ENCODE measurements at places on chromosomes 3 and 15. TPM values are rescaled to one million over a fixed set of nuclear protein-coding genes. Genes with fewer than 3 reads are reported as not detected.

- H3K36me3 ChIP-seq, result peaks cover 27% of the 10 kb centered on the region
- H3K27me3 ChIP-seq, result no peaks in the 10 kb centered on the region
- no peak overlapping the region for H3K27ac ChIP-seq
- no peak overlapping the region for H3K4me3 ChIP-seq
- H3K4me1 ChIP-seq, result peaks cover 10% of the 10 kb centered on the region
- DNase-seq, result no peak
Observed at GRCh38 chr3:52568069-52568468, 31.7 kb downstream of the UQCC5 start.

The PLS1 gene
- total RNA-seq, result 1.1 TPM

- H3K4me1 ChIP-seq, result peaks cover 36% of the 10 kb centered on the region
- H3K27me3 ChIP-seq, result no peaks in the 10 kb centered on the region
- peak overlapping the region; percentile 87 for H3K4me3 ChIP-seq
- H3K36me3 ChIP-seq, result no peaks in the 10 kb centered on the region
- peak; percentile 53 for DNase-seq
Observed at GRCh38 chr3:11643201-11643603, 513 bp downstream of the VGLL4 start.

DNA sequence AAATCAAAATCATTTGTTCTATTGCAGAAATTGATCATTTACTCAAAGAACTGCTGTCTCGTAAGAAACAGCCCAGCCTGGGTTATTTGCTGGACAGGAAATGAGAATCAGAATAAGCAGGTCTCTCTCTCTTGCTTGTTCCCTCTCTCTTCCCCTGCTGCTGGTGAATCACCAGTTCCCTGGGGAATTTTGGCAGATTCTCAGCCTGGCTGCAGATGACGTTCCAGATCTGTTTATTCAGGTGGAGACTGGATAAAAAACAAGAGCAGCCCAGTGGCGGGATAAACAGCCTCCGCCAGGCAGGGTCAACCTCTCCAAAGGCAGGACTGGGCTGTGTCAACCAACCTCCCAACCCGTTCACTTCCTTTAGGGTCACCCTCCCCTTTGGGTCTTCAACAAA is 72.1 kb downstream of the LRIG1 start:
- H3K4me1 ChIP-seq, result peaks cover 39% of the 10 kb centered on the region
- peak; percentile 93 for DNase-seq
- peak overlapping the region; percentile 18 for H3K4me3 ChIP-seq
- no peaks in the 10 kb centered on the region for H3K36me3 ChIP-seq
- peak overlapping the region; percentile 77 for H3K27ac ChIP-seq

DNA sequence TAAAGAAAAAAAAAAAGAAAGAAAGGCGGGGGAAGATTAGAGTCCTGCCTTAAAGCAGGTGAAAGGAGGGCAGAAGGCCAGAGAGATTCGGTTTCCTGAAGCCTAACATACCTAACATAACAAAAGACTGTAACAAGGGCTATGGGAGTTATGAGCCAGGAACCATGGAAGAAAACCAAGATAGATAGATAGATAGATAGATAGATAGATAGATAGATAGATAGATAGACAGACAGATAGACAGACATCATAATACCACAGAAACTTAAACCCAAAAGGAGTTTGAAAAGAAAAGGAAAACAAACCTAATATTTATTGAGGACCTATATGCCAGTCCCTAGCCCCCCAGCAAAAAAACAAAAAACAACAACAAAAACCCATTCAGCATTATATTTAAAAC is 2.3 kb upstream of the FYCO1 start:
- H3K36me3 ChIP-seq, result no peaks in the 10 kb centered on the region
- H3K4me3 ChIP-seq, result no peak overlapping the region
- H3K4me1 ChIP-seq, result peaks cover 15% of the 10 kb centered on the region
- no peak for DNase-seq
- H3K27ac ChIP-seq, result no peak overlapping the region

DNA sequence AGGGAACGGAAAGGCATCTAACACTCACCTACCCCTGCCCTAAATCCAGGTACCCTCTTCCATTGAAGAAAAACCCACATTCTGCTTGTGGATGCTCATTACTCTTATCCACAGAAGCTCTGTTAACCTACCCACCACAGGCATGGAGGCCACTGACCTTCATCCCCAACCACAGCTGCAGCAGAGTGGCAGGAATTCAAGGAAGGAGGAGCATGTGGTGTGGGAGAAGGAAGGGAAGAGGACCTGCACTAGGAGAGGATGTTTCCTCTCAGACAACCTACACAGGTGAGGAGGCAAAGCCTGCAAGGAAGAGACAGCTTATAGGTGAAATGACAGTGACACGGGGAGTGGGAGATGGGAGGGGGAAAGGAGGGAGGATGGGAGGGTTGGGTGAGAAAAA is 192.5 kb upstream of the TSC22D2 start:
- H3K27me3 ChIP-seq, result no peaks in the 10 kb centered on the region
- no peaks in the 10 kb centered on the region for H3K36me3 ChIP-seq
- H3K27ac ChIP-seq, result no peak overlapping the region
- no peak overlapping the region for H3K4me3 ChIP-seq

DNA sequence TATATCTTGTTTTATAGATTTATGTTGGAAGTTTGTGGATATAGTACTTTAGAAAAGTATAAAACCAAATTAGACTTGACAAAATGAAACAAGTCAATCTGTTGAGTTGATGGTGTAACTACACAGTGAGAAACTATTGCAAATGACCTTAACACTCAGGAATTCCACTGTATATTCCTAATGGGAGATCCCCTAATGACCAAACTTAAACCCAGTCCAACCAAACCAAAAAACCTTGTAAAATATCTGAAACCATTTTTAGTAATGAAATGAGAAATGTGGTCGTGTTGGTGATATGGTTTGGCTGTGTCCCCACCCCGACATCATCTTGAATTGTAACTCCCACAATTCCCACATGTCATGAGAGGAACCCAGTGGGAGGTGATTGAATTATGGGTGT is 31.9 kb upstream of the ATP13A3 start:
- H3K4me1 ChIP-seq, result peaks cover 31% of the 10 kb centered on the region
- H3K36me3 ChIP-seq, result no peaks in the 10 kb centered on the region
- H3K4me3 ChIP-seq, result no peak overlapping the region

- H3K4me3 ChIP-seq, result no peak overlapping the region
- DNase-seq, result no peak
- H3K27ac ChIP-seq, result no peak overlapping the region
- H3K4me1 ChIP-seq, result peaks cover 2% of the 10 kb centered on the region
- H3K36me3 ChIP-seq, result no peaks in the 10 kb centered on the region
- no peaks in the 10 kb centered on the region for H3K27me3 ChIP-seq
Observed at GRCh38 chr15:27458345-27459084, 487.5 kb downstream of the GABRG3 start.

- no peak for DNase-seq
- no peaks in the 10 kb centered on the region for H3K36me3 ChIP-seq
Observed at GRCh38 chr3:140006331-140006730, 71.3 kb downstream of the CLSTN2 start.

DNA sequence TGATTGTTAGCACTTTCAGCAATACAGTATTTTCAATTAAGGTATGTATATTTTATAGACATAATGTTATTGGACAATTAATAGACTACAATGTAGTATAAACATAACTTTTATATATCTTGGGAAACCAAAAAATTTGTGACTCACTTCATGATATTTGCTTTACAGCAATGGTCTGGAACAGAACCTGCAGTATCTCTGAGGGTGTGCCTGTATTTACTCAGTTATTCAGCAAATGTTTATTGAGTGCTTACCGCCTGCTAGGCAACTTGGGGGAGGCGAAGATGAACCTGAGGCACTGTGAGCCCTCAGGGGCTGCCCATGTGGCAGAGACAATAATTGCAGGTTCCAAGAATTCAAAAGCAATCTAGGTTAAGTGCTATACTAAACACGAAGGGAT is 144.8 kb downstream of the GABRB3 start:
- no peaks in the 10 kb centered on the region for H3K27me3 ChIP-seq
- no peaks in the 10 kb centered on the region for H3K4me1 ChIP-seq
- no peak overlapping the region for H3K4me3 ChIP-seq
- H3K27ac ChIP-seq, result no peak overlapping the region
- DNase-seq, result no peak

The C3orf20 gene
- under 0.01 TPM for total RNA-seq

The ZNF80 gene
- not detected for total RNA-seq

The NEK4 gene
- 22.7 TPM for total RNA-seq

The TGM5 gene
- not detected for total RNA-seq

DNA sequence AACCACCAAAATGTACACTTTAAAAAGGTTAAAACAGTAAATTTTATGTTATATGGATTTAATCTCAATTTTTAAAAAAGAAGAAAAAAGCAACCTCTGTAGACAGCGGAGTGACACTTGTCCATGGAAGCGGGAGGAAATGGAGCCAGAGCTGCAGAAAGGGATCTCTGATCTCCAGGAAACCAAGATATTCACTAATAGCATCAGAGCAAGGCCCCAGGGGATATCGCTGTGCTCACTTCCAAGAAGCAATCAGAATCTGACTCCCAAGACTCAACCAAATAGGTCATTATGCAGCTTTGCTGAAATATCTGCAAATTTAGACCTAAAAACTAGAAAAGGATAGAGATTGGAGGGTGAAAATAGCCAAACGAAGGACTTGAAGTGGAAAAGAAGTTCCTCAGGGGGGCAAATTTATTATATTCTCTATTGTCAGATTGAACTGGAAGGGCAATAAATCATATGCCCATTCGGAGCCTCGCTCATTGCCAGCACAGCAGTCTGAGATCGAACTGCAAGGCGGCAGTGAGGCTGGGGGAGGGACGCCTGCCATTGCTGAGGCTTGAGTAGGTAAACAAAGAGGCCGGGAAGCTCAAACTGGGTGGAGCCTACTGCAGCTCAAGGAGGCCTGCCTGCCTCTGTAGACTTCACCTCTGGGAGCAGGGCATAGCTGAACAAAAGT is 62.0 kb upstream of the ATP2C1 start:
- H3K4me3 ChIP-seq, result no peak overlapping the region
- H3K36me3 ChIP-seq, result no peaks in the 10 kb centered on the region
- peaks cover 3% of the 10 kb centered on the region for H3K27me3 ChIP-seq
- H3K27ac ChIP-seq, result no peak overlapping the region
- DNase-seq, result no peak

GRCh38 chr15:75061272-75061671 is 37.9 kb downstream of the PPCDC start:
- no peak overlapping the region for H3K4me3 ChIP-seq
- H3K27ac ChIP-seq, result no peak overlapping the region
- peak; percentile 78 for DNase-seq
- no peaks in the 10 kb centered on the region for H3K27me3 ChIP-seq

GRCh38 chr3:159150180-159150579 is 348.3 kb downstream of the MFSD1 start:
- no peak overlapping the region for H3K4me3 ChIP-seq
- no peak for DNase-seq
- no peaks in the 10 kb centered on the region for H3K27me3 ChIP-seq
- H3K27ac ChIP-seq, result no peak overlapping the region

GRCh38 chr15:56042498-56042897 is 49.1 kb upstream of the NEDD4 start:
- peak overlapping the region; percentile 59 for H3K27ac ChIP-seq
- H3K36me3 ChIP-seq, result no peaks in the 10 kb centered on the region
- H3K27me3 ChIP-seq, result no peaks in the 10 kb centered on the region
- no peak for DNase-seq
- no peak overlapping the region for H3K4me3 ChIP-seq
- H3K4me1 ChIP-seq, result peaks cover 25% of the 10 kb centered on the region

- H3K4me1 ChIP-seq, result no peaks in the 10 kb centered on the region
- H3K27me3 ChIP-seq, result no peaks in the 10 kb centered on the region
- no peaks in the 10 kb centered on the region for H3K36me3 ChIP-seq
- no peak overlapping the region for H3K4me3 ChIP-seq
- no peak overlapping the region for H3K27ac ChIP-seq
- DNase-seq, result no peak
Observed at GRCh38 chr3:632571-633170, 436.1 kb downstream of the CHL1 start.

DNA sequence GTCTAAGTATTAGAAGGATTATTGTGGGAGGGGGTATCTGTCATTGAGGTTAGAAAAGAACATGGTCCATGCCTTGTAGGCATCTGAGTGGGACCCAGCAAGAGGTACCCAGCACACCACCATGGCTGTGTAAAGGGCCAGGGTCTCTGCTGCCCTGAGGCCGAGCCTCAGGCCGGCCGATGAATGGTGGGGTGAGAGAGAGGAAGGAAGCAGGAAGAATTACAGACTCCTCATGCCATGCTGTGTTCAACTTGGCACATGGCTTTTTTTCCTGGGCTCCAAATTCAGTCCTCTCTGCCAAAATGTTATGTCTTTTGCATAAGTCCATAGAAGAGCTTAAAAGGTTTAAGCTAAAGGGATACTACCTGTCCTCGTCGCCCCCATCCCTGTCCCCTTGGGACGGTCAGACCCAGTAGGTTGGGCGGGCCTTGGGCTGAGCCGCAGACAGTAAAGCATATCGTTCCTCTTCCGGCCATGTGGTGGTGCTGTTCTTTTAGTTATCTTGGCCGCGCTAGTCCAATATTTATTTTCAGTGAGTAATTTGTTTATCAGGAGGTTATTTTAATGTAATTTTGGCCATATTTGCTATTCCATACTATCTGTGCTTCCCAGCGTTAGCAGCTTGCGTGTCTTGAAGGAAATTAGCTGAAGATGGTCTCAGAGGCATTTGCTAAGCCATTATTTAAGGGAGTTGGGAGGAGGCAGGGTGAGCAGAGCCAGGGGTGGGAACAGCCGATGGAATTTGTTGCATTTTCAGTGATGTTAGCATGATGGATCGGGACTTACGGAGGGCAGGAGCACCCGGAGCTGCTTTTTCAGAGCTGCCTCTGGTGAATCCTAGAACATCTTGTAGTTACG is 152.4 kb downstream of the AGBL1 start:
- H3K4me1 ChIP-seq, result no peaks in the 10 kb centered on the region
- H3K27me3 ChIP-seq, result no peaks in the 10 kb centered on the region
- no peak for DNase-seq
- H3K27ac ChIP-seq, result no peak overlapping the region
- H3K4me3 ChIP-seq, result no peak overlapping the region

GRCh38 chr3:249587-250262 is 53.2 kb downstream of the CHL1 start:
- no peak overlapping the region for H3K4me3 ChIP-seq
- no peaks in the 10 kb centered on the region for H3K4me1 ChIP-seq
- no peak for DNase-seq

DNA sequence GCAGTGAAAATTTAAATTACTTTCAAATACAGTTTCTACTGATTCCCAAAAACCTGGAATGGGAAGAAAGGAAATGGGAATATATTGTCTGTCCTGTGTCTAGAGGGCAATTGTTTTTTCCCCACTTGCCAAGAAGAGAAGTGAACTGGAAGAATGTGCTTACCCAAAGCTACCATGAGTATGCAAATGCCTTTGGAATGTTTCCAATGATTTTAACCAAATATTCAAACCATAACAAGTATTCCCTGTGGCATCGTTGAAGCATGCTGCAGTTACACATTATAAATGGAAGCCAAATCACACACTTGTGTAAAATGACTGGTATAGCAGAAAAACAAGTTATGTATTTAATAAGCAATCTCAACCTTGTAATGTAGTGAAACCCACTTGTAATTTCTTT is 368.2 kb downstream of the GBE1 start:
- no peak overlapping the region for H3K4me3 ChIP-seq
- H3K36me3 ChIP-seq, result no peaks in the 10 kb centered on the region
- DNase-seq, result no peak
- H3K27ac ChIP-seq, result no peak overlapping the region

GRCh38 chr3:169662843-169663160 is 710 bp downstream of the MECOM start:
- peaks cover 13% of the 10 kb centered on the region for H3K4me1 ChIP-seq
- DNase-seq, result no peak
- H3K27ac ChIP-seq, result no peak overlapping the region
- peak overlapping the region; percentile 73 for H3K4me3 ChIP-seq
- no peaks in the 10 kb centered on the region for H3K36me3 ChIP-seq
- H3K27me3 ChIP-seq, result peaks cover 87% of the 10 kb centered on the region

GRCh38 chr3:46114323-46114988 is 87.2 kb upstream of the XCR1 start:
- H3K36me3 ChIP-seq, result no peaks in the 10 kb centered on the region
- no peak for DNase-seq
- no peaks in the 10 kb centered on the region for H3K27me3 ChIP-seq

The SYNM gene
- total RNA-seq, result 4.0 TPM

The SV2B gene
- not detected for total RNA-seq

Data from osteoblast (primary cell).